ENCODE measurements at places on chromosomes 7 and 10.

GRCh38 chr7:152467225-152467624, 31.4 kb upstream of the KMT2C start:
- DNase-seq, result no peak

DNA sequence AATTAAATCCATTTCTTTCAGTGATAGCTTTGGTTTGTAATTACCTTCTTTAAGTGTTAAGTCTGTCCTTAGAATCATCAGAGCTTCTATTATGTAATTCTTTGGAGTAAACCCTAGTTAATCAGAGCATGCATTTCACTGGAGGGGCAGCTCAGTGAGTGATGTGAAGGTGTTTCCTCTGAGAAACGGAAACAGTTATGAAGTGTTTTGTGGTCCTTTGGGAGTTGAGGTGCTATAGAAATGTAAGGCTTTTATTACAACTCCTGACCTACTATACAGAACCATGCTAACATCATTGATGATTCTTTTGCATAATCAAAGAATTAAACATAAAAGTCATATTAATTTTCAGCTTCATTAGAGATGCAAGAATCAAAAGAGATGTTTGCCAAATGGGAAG, 141.5 kb downstream of the EXOC4 start:
- DNase-seq, result no peak

- DNase-seq, result no peak
Measured at GRCh38 chr7:14270099-14270498, 280.6 kb upstream of the ETV1 start.

- no peak for DNase-seq
Measured at GRCh38 chr10:43166880-43167497, 28.7 kb downstream of the CSGALNACT2 start.

DNA sequence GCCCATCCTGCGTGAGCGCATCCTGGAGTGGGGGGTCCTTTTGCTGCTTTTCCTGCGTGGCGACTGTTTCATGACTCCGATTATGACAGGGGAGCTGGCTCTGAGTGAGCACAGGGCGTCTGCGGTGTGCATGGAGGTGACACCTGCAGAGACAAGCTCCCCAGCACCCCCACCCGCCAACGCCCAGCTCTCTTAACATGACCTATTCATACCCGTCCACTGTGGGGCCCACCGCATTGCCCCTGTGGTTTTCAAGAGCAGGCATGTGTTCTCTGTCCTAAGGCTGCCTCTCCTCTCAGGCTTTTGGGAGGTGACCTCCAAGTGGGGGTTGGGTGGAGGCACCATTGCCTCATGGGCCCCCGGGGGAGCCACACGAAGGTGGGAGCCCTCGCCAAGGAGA, 500.7 kb downstream of the TCERG1L start:
- no peak for DNase-seq

- DNase-seq, result no peak
Measured at GRCh38 chr7:85695533-85695932, 508.7 kb upstream of the SEMA3D start.

GRCh38 chr7:16092711-16093110, 328.6 kb downstream of the CRPPA start:
- DNase-seq, result no peak

- DNase-seq, result no peak
Measured at GRCh38 chr7:85471740-85472139, 284.9 kb upstream of the SEMA3D start.

- DNase-seq, result no peak
Measured at GRCh38 chr10:123655751-123656150, 10.4 kb upstream of the GPR26 start.

DNA sequence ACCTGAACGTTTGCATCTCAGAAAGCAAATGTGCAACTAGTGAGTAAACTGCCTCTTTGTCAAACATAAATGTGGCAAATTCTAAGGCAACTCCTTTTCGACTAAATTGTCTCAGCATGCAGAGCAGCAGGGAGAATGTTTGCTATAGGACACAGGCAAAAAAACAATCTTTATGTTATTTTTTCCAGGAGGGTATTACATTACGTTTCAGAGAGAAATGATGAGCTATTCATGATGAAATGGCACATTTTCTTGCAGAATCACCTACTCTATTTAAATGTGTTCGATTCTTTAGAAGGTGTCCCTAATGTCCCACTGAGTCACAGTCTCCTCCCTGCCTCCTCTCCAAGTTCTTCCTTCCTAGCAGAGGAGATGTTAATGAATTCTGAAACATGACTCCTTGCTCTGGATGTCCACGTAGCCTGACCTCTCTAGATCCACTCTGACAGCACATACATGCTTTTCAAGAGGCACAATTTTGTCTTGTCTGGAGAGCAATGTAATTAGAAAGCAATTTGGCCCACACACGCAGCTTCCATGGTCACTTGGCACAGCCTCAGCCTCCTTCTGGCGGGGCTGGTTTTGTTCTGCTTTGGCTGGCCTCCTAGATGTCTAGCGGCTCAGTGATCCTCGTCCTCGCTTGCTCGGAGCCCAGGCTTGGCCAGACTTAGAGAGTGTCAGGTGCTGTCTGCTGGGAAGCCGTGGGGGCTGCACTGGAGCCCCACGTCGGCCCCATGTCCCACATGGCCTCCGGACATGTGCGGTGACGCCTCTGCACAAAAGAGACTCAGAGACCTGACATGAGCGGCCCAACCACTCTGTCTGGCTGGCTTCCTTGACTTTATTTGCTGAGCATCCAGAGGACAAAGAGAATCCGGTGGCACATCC, 125.7 kb upstream of the ZNF438 start:
- no peak for DNase-seq

DNA sequence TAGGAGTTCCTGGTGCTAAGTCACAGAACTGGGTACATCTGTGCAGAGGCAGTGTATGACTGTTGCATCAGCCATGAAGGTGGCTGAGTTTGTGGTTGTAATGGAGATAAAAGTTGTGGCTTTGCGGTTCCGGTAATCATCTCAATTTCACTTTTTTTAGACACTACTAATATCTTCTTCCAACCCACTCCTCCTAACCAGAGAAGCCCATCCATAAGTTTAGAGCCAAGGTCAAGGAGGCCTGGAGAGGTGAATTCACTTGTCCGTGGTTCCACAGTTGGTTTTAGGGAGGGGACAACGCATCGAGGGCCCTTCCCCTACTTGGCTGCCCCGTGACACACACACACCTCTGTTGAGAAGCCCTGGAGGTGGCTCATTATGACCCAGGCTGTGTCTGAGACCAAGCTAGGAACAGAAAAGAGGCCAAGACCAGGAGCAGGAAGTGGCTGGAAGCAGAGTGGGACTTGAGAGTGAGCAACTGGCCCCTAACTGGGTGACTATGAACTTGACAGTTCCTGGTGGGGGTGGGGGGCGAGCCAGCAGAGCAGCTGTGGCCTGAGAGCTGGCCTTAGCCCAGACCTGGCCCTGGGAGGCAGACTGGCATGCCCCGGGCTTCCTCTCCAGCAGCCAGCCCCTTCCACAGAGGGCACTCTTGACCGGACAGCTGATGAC, 66.8 kb upstream of the COL13A1 start:
- no peak for DNase-seq

DNA sequence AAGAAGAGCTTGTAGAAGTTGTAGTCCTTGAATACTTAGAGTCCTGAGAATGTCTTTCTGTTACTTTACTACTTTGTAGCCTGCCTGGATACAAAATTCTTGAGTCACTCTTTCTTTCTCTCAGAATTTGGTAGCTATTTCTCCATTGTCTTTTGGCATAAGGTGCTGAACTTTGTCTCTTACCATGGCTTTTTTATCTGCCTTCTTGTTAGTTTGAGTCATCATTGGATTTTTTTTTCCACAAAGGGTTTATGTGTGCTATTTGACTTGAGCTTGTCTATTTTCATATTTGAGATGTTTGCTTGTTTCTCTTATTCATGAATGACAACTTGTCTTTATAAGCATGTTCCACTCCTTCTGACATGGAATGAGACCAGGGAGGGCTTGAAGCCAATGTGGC, 74.5 kb upstream of the EXOC6 start:
- no peak for DNase-seq

DNA sequence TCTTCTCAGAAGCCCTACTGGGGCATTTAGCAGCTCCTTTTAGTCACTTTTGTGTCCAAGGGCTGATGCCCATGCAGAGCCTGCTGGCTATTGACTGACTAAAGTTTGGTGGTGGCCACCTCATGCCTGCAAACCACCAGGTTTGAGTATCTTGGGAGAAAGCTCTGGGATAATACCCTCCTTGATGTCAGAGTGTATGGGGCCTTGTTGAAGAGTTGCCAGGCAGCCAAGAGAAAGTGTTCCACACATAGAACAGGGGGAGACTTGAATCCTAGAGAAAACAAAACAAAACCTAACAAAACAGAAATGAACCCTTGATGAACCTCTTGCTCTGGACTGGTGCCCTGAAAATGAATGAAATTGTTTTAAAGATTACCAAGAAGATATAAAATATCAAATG, 1024.6 kb downstream of the SORCS1 start:
- no peak for DNase-seq

DNA sequence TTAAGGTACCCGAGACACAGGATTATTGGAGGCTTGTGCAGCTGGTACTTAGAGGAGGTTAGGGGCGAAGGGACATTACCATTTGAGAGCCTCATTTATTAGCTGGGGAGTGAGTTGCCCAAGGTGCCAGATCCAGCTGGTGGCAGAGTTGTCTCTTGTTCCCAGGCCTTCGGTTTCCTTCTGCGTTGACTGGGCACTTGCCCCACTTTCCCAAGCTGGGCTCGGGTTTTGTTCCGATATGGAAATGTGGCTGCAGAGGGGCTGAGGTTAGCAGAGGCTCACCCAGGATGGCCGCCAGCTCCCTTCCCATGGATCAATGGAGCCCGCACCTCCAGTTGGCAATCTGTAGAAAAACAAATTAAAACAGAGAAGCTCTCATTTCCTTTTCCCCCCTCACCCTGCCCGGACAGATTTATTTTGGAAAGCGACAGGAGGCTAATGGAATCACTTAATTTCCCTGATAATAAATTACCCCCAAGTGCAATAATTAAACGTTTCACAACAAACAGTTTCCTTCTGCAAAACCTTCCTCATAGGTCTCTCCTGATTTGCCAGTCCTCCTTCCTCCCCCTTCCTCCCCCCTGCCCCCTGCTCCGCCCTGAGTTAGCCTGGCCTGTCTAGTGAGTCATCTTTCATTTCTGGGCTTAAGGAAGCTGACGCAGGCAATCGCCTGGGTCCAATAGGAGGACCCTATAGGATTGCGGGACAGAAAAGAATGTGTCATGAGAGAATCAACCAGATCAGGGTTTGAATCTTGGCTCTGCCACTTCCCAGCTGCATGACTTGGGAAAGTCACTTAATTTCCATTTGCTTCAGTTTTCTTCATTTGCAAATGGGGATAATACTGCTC, 51.7 kb downstream of the ADRA2A start:
- DNase-seq, result no peak

DNA sequence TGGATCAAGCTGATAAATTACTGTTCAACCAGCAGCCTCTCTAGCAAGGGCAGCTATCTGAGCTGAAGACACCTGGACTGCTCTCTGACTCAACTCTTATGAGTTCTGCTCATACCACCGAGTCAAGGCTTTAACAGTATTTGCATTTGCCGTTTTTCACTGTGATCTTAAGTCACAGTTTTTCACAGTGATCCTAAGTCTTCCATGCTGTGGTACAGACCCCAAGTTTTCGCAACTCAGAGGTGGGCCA, 31.3 kb downstream of the PIP4K2A start:
- no peak for DNase-seq

- DNase-seq, result no peak
Measured at GRCh38 chr7:26457696-26458327, 166.2 kb downstream of the SNX10 start.

- DNase-seq, result no peak
Measured at GRCh38 chr7:111873963-111874690, 311.8 kb upstream of the IMMP2L start.

GRCh38 chr10:21002091-21002878, 105.2 kb upstream of the NEBL start:
- no peak for DNase-seq

- no peak for DNase-seq
Measured at GRCh38 chr10:131630772-131631258, 270.0 kb upstream of the PPP2R2D start.

GRCh38 chr10:117987244-117987909, 59.4 kb downstream of the RAB11FIP2 start:
- DNase-seq, result no peak

DNA sequence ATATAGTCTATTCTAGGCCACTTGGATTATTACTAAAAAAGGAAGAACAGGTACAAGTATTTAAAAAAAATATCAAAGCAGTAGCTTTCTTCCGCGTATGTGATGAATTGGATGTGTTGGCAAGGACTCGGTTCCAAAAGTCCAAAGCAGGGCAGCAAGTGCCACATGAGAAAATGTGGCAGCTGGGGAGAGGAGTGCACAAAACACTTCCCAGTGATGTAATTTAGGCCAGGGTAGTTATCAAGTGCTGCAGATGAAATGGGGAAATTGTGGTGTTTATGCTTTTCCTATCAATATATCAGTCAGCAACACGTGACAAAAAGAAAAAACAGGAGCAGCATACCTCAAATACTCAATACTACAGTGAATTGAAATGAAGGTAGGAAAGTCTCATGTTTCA, 7.0 kb downstream of the RHOBTB1 start:
- no peak for DNase-seq
